Activated T-helper 1 cell treated with anti-CD3 and anti-CD28 coated beads, Interleukin-2, amount 50 U/mL, for 16 hours (primary cell): ENCODE measurements at places on chromosomes 5 and 9.

DNA sequence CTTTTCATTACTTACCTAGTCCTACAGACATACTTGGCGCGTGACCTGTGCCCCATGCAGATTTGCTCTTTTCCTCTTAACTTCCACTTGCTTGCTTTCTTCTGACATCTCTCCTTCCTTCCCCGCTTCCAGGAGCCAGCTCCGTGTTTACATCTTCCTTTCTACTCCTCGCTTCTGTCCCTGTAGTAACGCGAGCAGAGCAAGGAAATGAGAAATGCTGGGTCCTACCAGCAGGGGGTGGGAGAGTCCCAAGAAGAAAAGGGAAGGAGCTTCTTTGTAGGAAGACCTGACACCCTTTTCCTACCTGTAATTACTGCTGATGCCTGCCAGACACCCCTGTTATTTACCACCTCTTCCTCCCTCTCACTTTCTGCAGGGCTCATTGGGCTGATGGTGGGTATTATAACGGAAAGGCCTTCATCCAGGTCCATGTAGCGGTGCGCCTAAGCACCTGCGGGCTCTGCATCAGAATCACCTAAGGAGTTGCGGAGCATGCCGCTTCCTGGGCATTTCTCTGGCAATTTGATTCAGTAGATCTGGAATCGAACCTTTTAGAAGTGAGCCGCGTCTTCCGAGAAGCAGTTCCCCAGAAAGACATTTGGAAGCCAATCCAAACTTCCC is 1260.8 kb upstream of the WWC1 start:
- DNase-seq, result no peak

- no peak for DNase-seq
Observed at GRCh38 chr9:93671020-93671338, 94.6 kb downstream of the PHF2 start.

- no peak for DNase-seq
Observed at GRCh38 chr9:7542693-7543092, 256.9 kb downstream of the DMAC1 start.

- DNase-seq, result no peak
Observed at GRCh38 chr5:9545992-9546851, at the start of gene SEMA5A. SEMA5A (minus strand) TSS chr5:9546075; CDS start chr5:9379946, 166,129 bp downstream.

GRCh38 chr5:137565450-137565849 is 66.3 kb upstream of the SPOCK1 start:
- no peak for DNase-seq

DNA sequence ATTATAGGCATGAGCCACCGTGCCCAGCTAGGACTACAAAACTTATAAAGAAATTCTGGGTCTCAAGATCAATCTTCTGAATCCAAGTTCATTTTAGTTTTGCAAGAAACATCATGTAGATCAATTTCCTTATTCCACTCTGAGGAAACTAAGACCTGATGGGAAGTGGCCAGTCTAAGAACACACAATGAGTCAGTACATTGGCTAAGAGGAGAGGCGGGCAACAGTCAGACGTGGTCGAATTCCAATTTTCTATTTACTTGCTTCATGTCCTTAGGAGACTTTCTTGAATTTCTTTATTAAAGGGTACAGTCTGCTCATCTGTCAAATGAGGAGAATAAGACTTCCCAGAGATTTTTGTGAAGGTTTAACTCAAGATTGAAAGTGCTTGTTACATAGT is 432.1 kb upstream of the BRINP1 start:
- DNase-seq, result no peak

GRCh38 chr5:91712718-91713117 is 329.6 kb upstream of the ARRDC3 start:
- no peak for DNase-seq

- DNase-seq, result no peak
Observed at GRCh38 chr5:35430381-35431162, 187.1 kb upstream of the SPEF2 start.

GRCh38 chr9:7405924-7406604 is 393.5 kb downstream of the DMAC1 start:
- DNase-seq, result no peak

DNA sequence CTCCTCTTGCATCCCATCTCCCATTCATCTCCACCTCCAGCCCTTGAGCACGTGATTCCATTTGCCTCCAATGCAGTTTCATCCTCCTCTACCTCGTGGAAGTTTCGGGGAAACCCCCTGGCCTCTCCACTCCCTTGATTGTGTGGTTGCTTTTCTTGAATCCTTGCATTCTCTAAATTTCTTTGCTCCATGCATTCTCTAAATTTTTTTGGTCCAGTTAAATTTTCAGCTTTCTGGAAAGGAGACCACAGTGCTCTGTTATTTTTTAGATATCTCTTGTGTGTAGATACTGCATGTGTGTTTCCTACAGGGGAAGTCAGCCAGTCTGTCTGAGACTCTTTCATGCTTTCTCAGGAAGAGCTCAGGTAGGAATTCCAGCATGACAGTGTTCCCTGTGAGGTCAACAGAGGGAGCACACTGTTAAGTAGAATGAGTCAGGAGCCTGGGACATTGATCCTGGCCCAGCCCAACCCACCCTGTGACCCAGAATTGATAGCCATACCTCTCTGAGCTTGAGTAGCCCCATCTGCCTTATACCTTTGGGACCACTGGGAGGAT is 52.8 kb downstream of the AMBP start:
- no peak for DNase-seq

DNA sequence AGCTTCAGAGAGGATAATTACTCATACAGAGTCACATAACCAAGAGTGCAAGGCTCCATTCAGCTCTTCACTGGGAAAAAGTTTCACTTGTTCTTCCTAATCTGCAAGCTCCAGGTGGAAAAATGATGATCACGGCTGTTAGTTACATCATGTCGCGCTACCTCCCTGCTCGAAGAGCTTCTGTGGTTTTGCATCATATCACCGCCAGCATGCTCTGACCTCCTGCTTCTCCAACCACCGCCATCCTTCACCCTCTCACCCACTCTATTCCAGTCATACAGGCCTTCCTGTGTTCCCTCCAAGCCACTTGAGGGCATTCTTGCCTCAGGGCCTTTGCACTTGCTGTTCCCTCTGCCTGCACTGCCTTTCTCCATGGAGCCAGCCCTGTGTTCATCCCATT is 47.1 kb downstream of the COL27A1 start:
- no peak for DNase-seq

DNA sequence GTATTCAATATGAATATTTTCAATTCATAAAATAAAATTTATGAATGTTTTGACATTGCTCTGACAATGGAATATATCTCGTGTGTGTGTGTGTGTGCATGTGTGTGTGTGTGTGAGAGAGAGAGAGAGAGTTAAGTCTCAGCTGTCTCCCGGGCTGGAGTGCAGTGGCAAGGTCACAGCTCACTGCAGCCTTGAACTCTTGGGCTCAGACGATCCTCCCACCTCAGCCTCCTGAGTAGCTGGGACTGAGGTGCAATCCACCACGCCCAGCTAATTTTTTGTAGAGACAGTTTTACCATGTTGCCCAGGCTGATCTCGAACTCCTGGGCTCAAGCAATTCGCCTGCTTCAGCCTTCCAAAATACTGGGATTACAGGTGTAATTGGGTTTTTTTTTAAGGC is 16.1 kb downstream of the G3BP1 start:
- no peak for DNase-seq

GRCh38 chr5:891837-892393 is 686 bp downstream of the BRD9 start:
- DNase-seq, result no peak

GRCh38 chr5:80864706-80865435 is 95.3 kb upstream of the RASGRF2 start:
- no peak for DNase-seq

GRCh38 chr5:135158982-135159381 is 125.0 kb upstream of the PITX1 start:
- no peak for DNase-seq

GRCh38 chr5:164742025-164742424 is 1236.6 kb downstream of the MAT2B start:
- DNase-seq, result no peak

- no peak for DNase-seq
Observed at GRCh38 chr5:137147346-137147745, 351.8 kb downstream of the SPOCK1 start.

DNA sequence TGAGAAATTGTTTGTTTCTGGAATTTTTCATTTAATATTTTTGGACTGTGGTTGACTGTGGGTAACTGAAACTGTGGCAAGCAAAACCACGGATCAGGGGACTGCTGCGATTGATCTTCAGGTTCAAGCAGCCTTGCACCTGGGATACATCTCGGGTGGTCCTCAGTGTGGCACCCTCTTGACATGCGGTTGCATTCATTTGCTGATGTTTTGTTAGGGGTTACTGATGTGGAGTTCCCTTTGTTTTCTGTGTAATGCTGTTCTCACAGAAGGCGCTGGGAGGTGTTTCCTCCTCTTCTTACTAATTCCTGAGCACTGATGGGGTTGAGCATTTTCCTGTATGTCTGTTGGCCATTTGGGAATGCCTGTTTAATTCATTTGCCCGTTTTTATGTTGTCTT is 60.4 kb downstream of the EHMT1 start:
- DNase-seq, result no peak

GRCh38 chr5:42494414-42494813 is 71.2 kb downstream of the GHR start:
- DNase-seq, result no peak

DNA sequence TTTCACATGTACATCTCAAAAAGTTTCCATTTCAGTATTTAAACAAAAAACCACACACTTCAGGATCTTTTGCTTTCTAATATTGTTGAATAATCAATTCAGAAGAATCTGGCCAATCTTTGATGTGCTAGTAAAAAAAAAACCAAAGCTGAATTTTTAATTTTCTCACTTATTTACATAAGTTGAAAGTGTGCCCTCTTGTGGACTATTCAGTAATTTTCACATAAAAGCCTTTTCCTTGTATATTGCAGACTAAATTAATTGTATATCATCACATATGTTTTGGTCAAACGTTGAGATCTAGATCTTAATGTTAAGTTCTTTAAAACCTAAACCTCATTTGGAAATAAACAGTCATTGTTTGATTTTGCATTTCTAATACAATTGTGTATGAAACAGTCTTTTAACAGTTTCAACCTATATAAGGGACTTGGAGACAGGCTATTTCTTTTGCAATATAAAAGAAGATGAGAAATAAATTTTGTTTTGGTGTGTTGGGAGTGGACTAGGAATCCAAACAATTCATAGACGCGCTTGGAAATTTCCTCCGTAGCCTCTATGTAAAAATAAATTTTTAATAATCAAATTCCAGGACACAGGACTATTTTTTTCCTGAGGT is 68.1 kb downstream of the NIPBL start:
- DNase-seq, result no peak

DNA sequence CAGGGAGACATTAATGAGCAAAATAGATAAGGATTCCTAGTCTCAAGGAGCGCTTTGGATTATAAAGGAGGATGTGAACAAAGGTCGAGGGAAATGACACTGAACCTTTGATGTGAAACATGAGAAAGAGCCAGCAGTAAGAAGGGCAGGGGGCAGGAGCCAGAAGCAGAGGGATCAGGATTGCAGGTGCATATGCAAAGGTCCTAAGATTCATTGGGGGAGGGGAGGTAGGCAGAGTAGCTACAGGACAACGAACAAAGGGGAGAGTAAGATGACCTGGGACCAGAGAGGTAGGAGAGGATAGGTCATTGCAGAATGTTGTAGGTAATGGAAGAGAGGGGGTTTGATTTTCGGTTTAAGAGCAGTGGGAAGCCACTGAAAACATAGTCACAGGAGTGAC is 129.2 kb upstream of the TRPM3 start:
- no peak for DNase-seq
